ENCODE measurements at places on chromosomes 12 and 14.
A peak's percentile ranks its signal among the peaks of the same experiment; 100 is the strongest.

GRCh38 chr14:33493266-33493665 is 457.6 kb downstream of the EGLN3 start:
- no peak for DNase-seq

- DNase-seq, result no peak
Observed at GRCh38 chr12:103561174-103561573, 25.9 kb upstream of the STAB2 start.

GRCh38 chr12:109356577-109356976 is 8.9 kb downstream of the MYO1H start:
- no peak for DNase-seq

- no peak for DNase-seq
Observed at GRCh38 chr12:132427174-132427768, 62.7 kb upstream of the FBRSL1 start.

- peak; percentile 29 for DNase-seq
Observed at GRCh38 chr14:37985826-37986470, 221.8 kb upstream of the SSTR1 start.

GRCh38 chr12:11482955-11483354 is 87.6 kb upstream of the PRB2 start:
- DNase-seq, result no peak

- no peak for DNase-seq
Observed at GRCh38 chr14:100446572-100446971, 123.4 kb downstream of the SLC25A47 start.

- DNase-seq, result no peak
Observed at GRCh38 chr12:110244829-110245228, 36.2 kb upstream of the ATP2A2 start.

DNA sequence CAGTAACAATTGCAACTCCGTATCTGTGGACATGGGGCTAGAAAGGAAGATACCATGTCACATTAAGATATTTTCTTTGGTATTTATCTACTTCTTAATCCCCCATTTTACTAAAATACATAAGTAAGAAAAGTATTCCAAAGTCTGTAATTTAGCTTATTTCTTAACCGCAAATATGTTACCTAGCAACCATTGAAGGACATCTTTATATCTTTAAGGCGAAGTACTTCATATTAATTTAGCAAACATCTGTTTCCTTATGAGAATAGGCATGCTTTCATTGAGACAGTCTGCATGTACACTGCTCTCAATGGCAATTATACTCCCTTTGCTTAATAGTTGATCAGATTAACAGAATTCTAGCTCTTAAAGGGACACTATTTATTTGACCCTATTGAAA is 88.8 kb downstream of the NAV3 start:
- DNase-seq, result no peak

DNA sequence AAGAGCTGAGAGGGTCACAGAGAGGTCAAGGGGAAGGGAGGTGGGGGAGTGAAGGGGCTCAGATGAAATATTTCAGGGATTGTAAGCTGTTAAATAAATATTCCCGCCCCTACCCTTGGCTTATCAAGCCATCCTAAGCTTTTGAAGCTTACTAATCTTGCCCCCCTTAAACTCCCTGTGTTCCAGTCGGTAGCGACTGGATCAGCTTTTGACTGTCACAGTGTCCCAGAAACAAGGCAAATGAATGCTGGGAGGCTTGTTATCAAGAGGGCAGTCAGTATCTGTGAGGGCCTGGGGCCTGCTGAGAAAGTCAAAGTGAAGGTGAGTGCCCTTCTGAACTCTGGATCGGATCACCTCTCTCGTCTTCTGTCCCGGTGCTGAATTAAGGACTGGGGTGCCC is 128.1 kb downstream of the DACT1 start:
- no peak for DNase-seq

DNA sequence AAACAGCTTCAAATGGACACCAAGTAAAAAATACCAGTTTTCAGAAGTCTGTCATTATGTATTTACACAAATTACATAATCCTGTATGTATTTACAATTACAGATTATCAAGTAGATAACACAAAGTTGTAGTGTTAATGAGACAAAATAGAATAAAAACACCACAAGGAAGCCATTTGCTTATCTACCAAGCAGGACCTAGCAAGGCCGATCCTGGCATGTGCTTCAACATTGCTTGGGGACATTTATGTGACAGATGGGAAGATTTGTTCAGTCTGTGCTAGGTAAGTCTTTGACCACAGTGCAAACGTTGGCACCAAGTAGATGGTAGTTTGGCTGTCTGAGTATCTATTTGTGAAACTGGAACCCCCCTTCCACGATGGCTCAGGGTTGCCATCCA is 35.8 kb downstream of the BCAT1 start:
- DNase-seq, result no peak

DNA sequence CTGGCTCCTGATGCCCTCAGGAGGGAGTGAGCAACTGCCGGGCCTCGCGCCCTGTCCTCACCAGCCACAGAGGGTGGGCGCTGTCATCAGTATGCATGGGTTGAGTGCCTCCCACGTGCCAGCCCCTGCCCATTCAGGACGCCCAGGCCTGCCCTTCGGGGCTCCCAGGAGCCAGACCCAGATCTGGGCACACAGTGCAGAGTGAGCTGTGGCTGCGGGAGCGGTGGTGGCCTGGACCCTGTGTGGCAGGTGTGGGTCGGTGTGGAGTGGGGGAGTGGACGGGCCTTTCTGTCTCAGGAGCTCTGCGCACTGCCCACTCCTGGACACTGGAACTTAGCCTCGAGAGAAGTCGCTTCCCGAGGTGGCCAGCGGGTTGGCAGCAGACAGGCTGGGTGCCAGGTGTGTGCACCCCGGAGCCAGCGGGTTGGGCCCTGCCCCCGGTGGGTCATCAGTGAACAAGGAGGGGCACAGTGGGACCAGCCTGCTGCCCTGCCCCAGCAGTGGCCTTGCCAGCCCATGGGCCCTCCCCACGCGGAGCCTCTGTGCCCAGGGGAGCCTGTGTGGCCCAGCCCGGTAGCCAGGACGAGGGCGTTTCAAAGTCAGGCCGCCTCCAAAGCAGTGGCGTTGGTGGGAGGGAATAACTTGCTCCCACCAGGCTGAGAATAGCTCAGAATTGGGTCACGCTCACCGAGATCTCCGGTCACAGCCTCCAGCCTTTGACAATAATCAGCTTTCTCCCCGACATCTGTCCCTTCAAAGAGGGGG is 9.5 kb downstream of the TRMT61A start:
- no peak for DNase-seq

- no peak for DNase-seq
Observed at GRCh38 chr14:95270203-95270602, 49.5 kb downstream of the CLMN start.
